CD4-positive, alpha-beta T cell treated with Interferon alpha-2 for 1 hour (primary cell): ENCODE measurements at places on chromosomes 13 and 19.

- DNase-seq: no peak
These were observed 9.9 kb downstream of the KANK3 start for GRCh38 chr19:8332976-8333766.

GRCh38 chr13:21676611-21677021 is 5.7 kb downstream of the FGF9 start:
- DNase-seq: no peak

GRCh38 chr13:49838989-49839388 is 46.5 kb upstream of the KPNA3 start:
- DNase-seq: no peak

- no peak for DNase-seq
These were observed 7.9 kb upstream of the ARHGAP33 start for GRCh38 chr19:35767288-35768081.

DNA sequence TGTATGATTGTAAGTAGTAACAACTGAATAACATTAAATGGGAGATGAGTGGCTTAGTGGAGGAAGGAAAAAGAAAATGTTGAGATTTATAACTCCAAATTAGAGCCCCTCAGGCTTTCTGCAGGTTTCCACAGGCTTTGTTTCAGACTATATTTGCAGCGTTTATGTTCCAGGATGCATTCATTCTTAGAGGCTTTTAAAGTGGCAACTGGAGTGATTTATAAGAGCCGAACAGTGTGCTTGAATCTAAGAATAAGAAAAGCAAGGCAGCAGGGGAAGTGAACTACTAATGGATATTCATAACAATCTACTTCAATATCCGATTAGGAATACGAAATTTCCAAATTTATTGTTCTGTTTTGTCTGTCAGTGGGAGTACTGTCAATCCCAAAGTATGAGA is 91.0 kb downstream of the UFM1 start:
- DNase-seq: no peak

- DNase-seq: peak; percentile 16
These were observed 21.6 kb downstream of the SLC25A30 start for GRCh38 chr13:45396533-45397095.

DNA sequence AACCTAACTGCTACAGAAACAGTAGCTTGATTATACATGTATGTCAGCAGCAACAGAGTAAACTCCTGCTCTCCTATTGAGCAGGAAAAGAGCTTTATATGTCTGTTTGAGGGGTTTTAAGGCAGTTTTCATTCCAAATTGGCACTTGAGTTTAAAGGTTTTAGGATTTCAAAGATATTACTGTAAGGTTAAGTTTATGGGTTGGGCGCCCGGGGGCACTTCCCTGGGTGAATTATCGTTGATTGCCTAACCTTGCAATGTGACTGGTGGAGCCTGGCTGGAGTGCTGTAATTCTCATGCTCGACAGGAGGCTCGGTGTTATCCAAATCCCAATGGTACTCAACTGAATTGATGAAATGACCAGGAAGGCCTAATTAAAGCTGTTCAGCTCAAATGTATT is 1586.1 kb downstream of the OLFM4 start:
- no peak for DNase-seq

- no peak for DNase-seq
These were observed 11.0 kb downstream of the SGTA start for GRCh38 chr19:2771786-2772674.

DNA sequence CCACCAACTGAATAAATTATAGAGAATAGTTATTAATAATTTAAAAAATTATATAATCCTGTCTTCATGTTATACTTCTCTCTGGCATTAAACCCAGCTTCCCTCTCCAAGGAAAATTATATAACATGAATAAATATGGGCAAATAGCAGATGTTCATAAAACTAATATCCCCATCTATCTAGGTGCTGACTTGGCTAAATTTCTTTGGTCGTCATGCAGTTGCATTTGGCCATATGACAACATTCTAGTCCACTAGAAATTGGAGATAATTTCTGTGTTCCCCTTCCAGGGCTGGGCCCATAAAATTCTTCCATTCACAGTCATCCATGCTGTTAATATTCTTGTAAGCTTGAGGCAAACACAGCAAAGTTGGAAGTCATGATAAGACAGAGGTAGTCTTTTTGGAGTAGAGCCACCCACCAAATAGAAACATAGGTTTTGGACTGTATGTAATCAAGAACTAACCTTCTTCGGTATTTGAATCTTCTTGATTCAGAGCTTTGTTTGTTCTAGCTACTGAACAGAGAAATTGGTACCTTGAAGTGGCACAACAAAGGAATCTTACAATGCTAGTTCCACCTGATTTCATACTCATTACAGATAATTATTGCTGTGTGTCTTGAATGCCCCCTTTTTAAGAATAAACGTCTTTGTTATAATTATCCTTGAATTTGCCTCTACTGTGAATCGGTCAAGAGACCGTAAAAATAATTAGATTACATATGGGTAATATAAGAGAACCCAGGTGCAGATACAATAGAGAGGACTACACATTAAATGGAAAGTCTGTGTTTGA is 678.5 kb upstream of the PCDH20 start:
- DNase-seq: no peak

DNA sequence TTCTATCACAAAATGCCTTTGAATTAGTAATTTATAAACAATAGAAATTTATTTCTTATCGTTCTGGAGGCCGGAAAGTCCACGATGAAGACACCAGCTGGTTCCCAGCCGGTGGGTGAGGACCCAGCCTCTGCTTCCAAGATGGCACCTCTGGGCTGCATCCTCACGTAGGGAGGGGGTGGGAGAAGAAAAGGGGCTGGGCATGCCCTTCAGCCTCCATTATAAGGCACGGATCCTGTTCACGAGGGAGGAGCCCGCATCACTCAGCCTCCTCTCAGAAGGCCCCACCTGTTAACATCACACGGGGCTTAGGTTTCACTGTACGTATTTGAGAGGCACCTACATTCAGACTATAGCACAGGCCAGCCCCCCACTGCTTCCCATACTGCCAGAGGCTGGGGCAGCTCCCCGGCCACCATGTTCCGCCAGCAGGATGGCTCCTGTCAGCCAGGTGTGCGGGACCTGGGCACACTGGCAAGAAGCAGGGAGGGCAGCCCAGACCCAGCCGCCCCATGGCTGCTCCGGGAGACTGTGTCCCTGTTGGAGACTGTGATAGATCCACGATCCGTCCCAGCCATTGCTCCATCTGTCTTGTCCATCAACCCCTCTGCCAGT is 131.6 kb downstream of the SOX1 start:
- no peak for DNase-seq

- no peak for DNase-seq
These were observed 12.9 kb upstream of the ZNF493 start for GRCh38 chr19:21383980-21384582.

- DNase-seq: no peak
These were observed 3.7 kb downstream of the UBA2 start for GRCh38 chr19:34431681-34432402.

- DNase-seq: no peak
These were observed 733.9 kb upstream of the SLITRK5 start for GRCh38 chr13:86937316-86937715.

DNA sequence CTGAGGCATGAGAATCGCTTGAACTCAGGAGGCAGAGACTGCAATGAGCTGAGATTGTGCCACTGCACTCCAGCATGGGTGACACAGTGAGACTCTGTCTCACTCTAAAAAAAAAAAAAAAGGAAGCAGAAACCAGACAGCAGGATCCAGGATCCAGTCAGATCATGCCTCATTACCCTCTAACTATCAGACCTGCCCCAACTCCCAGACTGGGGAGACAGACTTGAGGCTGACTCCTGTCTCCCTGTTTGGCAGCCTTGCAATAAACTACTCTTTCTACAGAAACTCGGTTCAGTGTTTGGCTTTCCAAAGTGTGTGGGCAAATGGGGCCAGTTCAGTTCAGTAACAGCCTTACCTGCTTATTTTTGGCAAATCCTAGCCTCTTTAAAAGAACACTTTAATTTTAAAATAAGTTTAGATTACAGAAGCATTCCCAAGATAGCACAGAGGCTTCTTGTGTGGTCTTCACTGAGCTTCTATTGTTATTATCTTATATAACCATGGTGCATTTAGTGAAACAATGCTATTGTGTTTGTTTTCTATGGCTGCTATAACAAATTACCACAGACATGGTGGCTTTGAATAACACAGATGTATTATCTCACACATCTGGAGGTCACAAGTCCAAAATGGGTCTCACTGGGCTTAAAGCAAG is 18.5 kb downstream of the RASL11A start:
- DNase-seq: no peak

DNA sequence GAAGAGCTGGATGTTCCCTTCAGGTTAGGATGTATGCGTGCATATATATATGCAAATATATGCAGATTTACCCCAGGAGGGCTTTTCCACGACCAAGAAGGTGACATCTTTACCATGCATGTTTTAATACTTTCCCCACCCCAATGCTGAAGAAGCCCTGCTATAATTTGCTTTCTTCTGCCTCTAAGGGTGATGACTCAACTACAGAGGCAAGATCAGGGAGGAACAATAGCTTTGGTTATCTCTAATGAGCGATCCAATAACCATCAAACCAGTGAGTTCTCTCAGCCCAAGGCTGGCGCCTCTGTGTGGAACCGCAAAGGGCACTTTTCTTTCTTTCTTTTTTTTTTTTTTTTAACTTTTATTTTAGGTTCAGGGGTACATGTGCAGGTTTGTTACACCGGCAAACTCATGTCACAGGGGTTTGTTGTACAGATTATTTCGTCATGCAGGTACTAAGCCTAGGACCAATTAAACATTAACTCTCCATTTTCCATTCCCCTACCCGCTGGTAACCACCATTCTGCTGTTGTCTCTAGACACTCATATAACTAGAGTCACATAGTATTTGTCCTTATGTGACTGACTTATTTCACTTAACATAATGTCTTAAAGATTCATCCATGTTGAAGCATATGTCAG is 25.7 kb upstream of the UBE2L5 start:
- DNase-seq: peak; percentile 29

DNA sequence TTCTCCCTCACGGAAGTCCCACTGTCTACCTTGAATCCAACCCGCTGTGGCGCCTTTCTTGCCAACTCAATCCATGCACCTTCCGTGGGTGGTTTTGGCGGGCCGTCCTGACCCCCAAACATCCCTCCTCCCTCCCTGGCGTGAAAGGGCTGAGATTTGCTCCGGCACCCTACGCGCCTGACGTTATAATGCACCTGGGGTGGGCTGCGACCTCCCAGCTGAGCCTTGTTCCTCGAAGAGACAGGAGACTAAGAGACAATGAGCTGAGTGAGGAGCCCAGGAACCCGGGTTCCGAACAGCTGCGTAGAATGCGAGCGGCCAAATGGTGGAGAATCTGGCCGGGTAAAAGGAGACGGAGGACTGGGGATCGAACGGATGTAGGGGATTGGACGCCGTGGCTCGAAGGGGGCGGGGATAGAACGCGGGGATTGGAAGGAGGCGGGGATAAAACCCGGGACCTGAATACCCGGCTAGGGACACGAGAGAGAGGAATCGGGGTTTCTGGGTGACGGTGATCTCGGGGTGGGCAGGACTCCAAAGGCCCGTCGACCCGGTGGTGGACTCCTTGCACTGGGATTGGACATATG is at the start of gene CPT1C:
TSS of gene CPT1C (plus strand) at position 461 of the 587 bp plus-strand sequence. CDS start 1,137 bp downstream, outside the sequence.
- DNase-seq: peak; percentile 50

- DNase-seq: no peak
These were observed 4.7 kb downstream of the TEX30 start for GRCh38 chr13:102768909-102769308.

- no peak for DNase-seq
These were observed 7.8 kb downstream of the ACP4 start for GRCh38 chr19:50797781-50798658.

- no peak for DNase-seq
These were observed 13.3 kb upstream of the RASA3 start for GRCh38 chr13:114145722-114146121.

DNA sequence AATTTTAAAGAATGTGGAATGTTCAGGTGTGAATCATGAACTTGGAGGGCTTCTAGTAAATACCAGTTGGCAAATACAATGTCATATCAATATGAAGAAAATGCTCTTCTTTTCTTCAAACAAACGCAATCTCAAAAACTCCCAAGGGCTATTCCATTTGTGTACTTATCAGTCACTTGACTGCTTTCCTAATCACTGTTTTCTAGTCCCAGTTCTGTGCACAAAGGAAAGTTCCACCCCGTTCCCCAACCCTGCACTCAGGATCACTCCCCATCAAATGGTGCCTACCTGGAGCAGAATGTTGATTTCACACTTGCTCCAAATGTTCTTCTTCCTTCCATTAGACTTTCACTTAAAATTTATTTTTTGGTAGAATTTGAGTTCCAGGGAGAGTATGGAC is 92.6 kb upstream of the RFC3 start:
- DNase-seq: no peak

DNA sequence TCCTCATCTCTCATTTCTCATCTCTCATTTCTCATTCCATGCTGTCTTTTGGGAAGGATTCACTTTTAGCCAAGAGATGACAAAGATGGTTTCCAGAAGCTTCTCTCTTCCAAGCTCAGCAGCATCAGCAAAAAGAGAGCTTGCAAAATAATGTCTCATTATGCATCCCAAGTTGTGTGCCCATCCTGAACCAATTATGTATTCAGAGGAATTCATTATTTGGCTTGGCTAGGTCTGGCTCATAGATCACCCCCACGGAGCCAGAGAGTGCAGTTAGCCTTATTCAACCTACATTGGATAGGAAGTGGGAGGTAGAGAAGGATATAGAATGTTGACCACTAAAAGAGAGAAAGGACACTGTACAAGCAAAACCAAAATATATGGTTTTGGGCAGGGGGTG is 5.4 kb upstream of the OLFM2 start:
- no peak for DNase-seq

- no peak for DNase-seq
These were observed 663.2 kb downstream of the UQCRFS1 start for GRCh38 chr19:28549680-28550277.

DNA sequence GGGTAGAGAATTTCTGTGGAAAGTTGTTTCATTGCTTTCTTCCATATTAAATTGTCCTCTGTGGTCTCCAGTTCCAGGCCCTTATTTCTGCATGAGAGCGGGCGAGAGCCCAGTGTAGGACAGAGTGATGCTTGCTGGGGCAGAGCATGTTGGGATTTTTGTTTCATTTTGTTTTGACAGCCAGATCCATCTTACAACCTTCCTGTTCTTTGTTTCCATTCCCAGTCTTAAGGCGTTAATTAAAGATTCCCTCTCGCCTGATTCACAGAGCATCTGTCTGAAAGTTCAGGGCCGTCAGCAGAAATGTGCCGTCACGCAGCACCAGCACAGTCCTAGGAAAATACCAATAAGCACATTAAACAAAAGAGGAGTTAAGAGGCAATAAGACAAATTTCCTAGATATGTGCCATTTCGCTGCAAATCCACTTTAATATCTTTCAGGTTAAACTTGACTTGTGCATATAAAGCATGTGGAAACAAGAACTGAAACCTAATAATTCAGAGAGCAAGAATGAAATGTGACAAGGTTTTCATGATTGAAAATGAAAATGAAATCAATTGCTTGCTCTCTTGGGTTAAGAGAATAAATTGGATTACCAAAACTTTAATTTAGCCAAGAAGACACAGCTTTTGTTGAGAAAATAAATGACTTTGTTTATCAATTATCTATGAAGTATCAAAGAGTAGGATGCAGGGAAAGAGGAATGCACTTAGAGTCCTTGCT is 210.7 kb upstream of the SLC10A2 start:
- no peak for DNase-seq

- DNase-seq: no peak
These were observed 9.1 kb upstream of the SERTAD3 start for GRCh38 chr19:40453151-40453735.
